ENCODE measurements at places on chromosomes 16 and 17.
A peak's percentile ranks its signal among the peaks of the same experiment; 100 is the strongest.

DNA sequence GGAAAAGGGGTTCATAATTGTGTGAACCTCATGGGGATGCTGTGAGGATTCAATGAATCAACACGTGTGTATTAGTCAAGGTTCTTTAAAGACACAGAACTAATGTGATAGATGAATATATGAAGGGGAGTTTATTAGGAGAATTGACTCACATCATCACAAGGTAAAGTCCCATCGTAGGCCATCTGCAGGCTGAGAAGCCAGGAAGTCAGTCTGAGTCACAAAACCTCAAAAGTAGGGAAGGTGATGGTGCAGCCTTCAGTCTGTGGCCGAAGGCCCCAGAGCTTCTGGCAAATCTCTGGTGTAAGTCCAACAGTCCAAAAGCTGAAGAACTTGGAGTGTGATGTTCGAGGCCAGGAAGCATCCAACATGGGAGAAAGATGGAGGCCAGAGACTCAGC lies 413.4 kb downstream of the CDH13 start:
- peak; percentile 3 for DNase-seq

GRCh38 chr16:30837904-30838303 lies 50.9 kb upstream of the ZNF629 start:
- no peak for DNase-seq

DNA sequence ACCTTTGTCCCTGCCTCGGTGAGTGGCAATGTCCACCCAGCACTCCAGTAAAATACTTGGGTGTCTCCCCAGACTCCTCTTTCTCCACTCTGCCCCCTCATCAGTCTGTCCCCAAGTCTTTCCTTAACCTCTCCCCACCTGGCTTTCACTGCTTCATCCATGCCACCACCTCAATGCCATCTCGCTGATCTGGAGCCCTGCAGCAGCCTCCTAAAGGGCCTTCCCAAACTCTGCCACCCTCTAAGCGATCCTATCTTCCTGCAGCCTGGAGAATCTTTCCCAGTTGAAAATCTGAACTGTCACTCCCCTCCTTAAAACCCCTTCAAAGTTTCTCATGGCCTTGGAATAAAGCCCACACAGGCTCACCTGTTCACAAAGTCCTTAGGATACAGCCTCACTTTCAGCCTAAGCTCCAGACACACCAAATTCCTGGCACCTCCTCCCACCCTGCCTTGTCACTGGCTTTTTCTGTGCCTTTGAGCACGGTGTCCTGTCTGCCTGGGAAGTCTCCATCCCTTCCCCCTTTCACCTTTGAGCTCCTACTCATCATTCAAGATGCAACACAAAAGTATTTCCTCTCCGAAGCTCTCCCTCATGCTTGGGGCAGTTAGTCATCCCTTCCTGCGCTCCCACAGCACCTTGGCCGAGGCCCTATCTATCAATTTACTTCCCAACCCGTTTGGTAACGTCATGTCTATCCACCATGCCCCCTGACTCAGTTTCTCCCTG lies 2.8 kb downstream of the WNK4 start:
- no peak for DNase-seq

DNA sequence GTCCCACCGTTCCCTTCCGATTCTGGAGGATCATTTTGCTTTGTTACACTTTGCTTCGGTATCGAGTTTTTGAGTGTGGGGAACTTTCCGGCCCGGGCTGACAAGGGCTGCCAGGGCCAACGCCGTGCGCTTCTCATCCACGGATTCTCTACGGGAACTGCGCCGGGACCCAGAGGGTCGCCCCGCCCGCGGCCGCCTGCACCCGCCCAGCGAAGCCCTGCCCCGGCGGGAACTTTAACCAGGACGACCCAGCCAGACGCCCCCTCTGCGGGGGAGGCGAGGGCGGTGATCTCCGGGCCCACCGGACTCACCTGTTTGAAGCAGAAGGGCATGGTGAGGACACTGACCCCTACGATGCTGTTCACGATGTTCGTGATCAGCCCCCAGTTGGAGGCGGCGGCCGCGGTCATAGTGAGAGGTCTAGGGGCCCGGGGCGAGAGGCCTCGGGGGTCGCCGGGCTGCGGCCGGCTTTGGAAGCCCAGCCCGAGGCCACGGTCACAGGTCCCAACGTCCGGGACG lies 536 bp downstream of the SLC38A10 start:
- DNase-seq: peak; percentile 13

DNA sequence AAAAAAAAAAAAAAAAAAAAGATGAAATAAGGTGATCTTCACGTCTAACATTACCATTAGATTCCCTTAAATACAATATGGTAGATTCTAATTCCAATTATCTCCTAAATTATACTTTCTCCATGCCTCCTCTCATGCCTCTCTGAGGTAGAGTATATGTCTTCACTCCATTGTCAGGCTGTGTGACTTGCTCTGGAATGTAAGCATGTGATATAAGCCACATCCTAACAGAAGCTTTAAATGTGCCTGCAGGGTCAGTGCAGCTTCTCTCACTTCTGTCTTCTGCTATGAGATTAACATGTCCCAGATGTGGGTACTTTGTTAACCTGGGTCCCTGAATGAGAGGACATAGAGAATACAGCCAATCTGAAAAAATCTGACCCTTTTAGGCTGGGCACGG lies 32.6 kb downstream of the MED13 start:
- DNase-seq: no peak

DNA sequence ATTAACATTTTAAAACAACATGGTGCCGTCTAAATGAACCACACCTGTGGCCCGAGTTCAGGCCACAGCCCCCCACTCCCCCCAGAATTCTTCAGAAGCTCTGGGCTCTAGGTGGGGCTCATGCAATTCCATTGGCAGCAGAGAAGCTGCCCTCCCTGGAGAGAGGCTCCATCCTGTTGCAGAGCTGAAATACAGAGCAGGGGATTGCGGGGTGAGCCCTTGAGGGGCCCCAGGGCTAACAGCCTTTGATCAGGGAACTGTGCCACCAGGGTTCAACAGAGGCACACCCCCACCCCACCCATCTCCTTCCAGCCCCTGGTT lies 69.3 kb downstream of the ABR start:
- no peak for DNase-seq

- DNase-seq: no peak
Measured at GRCh38 chr16:11681556-11681955, 13.3 kb downstream of the SNN start.

GRCh38 chr16:85090873-85091521 lies 21.3 kb downstream of the CIBAR2 start:
- DNase-seq: no peak

DNA sequence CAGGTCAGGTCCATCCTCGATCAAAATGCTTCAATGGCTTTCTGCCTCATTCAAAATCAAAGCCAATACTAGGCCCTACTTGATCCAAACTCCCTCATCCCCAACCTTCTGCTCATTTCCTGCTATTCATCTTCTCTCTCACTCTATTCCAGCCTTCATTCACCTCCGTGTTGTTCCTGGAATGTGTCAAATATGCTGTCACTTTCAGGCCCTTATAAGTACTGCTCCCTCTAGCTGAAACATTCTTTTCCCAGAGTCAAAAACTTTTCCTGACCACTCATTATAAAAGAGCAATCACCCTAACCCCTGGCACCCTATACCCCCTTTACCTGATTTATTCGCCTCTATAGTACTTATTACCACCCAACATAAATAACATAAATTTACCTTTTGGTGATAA lies 303.7 kb upstream of the PMFBP1 start:
- DNase-seq: no peak

DNA sequence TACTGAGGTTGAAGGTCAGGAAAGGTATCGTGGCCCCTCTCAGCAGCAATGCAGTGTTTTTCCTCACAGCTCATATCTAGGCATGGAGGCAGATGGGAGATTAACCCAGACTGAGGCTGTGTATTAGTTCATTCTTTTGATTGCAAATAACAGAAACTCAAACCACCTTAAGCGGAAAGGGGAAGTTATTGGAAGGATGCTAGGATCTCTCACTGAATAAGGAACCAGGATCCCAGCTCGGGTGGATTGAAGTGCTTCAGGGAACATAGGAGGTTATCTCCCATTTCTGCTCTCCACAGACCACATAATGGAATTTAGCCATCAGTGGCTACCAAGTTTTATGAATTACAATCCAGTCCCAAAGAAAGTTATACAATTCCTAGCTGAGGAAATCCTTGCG lies 8.2 kb downstream of the ZNF689 start:
- DNase-seq: no peak

- DNase-seq: no peak
Measured at GRCh38 chr17:80877729-80878303, 113.8 kb upstream of the CHMP6 start.

- no peak for DNase-seq
Measured at GRCh38 chr17:69239611-69240600, 11.3 kb upstream of the ABCA10 start.

- no peak for DNase-seq
Measured at GRCh38 chr17:63035695-63036094, 69.7 kb downstream of the TANC2 start.

DNA sequence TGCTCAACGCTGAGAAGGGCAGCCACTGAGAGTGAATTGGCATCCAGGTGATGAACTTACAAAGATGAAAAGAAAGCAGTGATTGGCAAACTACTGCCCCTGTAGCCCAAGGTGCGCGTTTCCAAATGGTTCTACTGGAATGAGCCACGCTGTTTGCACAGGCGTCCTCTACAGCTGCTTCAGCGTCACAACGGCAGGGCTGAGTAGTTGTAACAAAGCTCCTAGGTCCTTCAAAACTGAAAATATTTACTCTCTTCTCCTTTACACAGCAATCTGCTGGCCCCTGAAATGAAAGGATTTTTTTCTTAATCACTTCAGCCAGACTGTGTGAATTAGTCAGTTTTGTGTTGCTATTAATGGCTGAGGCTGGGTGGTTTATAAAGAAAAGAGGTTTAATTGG lies 107.2 kb upstream of the FOXF1 start:
- DNase-seq: no peak

DNA sequence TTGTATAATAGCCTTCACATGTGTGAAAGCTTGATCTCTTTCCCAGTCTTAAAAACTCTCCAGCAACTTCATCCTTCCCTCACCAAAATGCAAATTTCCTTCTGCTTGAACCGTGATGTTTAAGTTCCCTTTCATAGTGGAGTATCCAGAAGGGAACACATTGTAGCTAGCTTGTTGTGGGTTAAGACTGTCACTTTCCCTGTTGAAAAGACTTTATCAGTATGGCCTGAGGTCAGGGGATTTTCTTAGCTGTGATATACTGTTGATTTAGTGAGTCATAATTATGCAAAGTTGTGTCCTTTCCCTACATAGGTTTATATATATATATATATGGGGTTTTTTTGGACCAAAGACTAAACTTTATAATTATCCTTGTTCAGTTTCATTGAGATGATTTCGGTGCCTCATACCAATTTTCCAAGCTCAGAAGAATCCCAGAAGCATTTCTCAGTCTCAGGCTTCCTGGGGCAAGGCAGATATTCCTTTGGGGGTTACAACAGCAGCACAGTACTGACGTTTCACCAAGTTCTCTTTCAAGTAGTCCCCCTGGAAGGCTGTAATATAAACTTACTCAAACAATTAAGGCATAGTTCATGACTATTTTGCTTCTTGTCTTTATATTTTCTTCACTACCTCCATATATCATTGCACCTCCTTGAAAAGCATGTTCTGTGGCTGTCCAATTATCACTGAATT lies 35.7 kb downstream of the ESRP2 start:
- DNase-seq: no peak

- no peak for DNase-seq
Measured at GRCh38 chr16:287298-287811, 4.4 kb downstream of the PDIA2 start.

GRCh38 chr17:16048811-16049449 lies 49.3 kb downstream of the TTC19 start:
- no peak for DNase-seq

GRCh38 chr17:68205251-68205807 lies 42.5 kb upstream of the AMZ2 start:
- peak; percentile 92 for DNase-seq

GRCh38 chr17:43389046-43389947 lies 9.5 kb upstream of the ARL4D start:
- DNase-seq: peak; percentile 87

DNA sequence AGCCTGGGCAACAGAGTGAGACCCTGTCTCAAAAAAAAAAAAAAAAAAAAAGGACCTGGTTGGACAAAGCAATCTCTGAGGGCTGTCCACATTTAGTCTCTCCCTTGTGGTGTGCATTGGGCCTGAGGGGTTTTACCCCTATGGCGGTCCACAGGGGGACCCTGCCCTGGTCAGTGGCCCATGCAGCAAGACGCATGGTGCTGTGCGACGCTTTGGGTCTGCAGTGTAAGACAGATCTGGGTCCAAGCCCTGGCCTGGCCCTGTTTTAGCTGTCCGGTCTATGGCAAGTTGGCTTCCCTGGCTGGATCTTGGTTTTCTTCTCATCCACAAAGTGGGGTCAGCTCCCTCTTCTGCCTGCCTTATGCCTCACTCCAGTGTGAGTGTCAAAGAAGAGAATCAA lies 123.2 kb upstream of the NLRP1 start:
- DNase-seq: no peak

DNA sequence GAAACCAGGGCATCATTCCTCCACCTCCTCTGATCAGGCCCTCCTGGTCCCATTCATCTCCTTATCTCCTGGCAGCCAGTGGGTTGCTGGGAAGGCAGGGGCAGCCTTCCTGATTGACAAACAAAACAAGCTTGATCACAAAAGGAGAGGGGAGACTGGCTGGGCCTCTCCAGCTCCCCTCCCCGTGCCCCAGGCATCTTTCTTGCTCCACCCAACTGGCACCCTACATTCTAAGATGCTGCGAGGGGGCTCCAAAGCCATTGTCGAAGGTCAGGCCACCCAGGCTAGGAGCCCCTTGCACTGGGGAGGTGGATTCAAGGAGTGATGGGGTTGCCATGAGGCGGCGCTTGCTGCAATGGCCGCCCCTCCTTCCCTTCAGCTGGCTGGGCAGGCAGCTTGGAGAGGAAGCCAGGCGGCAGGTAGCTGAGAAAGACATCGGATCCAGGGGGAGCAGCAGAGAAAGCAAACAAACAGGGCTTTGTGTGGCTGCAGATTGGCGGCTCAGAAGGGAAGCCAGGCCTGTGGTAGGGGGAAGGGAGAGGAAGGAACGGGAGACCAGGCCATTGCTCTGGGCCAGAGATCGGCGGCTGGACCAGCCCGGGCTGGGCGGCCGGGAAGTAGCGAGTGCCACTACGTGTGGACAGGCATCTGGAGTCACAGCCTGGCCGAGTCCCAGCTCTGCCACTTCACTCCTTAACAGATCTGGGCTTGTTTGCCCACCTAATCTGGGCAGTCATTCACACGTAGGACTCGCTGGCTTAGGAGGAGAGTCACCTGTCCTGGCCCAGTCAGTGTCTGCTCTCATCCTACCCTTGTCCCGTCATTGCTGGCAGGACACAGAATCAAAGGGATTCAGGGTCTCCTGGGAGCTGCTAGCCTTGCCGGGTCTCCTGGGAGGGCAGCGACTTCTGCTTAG lies 12.3 kb downstream of the RAI1 start:
- DNase-seq: no peak

Data from CD4-positive, alpha-beta T cell treated with Interleukin-10 for 1 hour (primary cell).